ENCODE measurements at places on chromosomes 11 and 22.
A peak's percentile ranks its signal among the peaks of the same experiment; 100 is the strongest.

GRCh38 chr11:73393479-73394415 lies 17.5 kb downstream of the RELT start:
- H3K36me3 ChIP-seq: no peaks in the 10 kb centered on the region
- H3K4me3 ChIP-seq: no peak overlapping the region
- peaks cover 32% of the 10 kb centered on the region for H3K4me1 ChIP-seq
- no peaks in the 10 kb centered on the region for H3K27me3 ChIP-seq
- DNase-seq: peak; percentile 72

DNA sequence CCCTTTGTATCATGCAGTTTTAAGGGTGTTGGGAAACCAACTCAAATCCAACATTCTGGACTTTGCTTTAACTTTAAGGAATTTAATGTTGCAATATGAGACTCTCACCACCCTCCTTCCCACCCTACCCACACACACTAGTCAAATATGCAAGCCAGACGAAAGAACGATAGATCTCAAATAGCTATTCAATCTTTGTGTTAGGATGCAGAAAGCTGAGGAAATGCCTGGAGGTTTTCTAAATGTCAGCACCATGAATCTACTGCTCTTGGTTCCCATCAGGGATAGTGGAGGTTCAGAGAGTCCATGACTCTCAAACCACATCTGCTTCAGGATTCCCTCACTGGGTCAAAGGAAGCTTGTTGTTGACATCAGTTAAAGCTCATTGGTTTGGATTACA lies 33.7 kb downstream of the EXPH5 start:
- H3K27ac ChIP-seq: no peak overlapping the region
- DNase-seq: no peak
- H3K27me3 ChIP-seq: no peaks in the 10 kb centered on the region
- H3K4me1 ChIP-seq: no peaks in the 10 kb centered on the region
- H3K4me3 ChIP-seq: no peak overlapping the region
- no peaks in the 10 kb centered on the region for H3K36me3 ChIP-seq

DNA sequence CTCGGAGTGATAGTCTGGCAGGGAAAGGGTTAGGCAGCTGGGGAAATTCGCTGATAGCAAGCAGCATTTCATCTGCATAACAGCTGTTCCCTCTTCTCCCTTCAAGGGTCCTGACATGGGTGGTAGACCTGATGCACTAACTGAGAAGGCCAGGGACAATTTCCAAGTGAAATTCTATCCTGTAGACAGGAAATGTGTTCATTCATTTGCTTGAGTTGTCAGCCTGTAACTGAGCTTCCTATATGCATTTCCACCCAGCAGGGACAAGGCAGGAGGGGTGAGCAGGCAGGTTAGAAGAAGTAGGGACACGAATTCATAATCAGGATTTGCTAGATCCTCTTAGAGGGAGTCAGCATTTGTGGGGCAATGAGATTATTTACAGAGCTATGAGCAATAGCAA lies 154.3 kb upstream of the NCAM1 start:
- no peak overlapping the region for H3K27ac ChIP-seq
- H3K27me3 ChIP-seq: no peaks in the 10 kb centered on the region
- no peak for DNase-seq
- peaks cover 12% of the 10 kb centered on the region for H3K4me1 ChIP-seq
- no peaks in the 10 kb centered on the region for H3K36me3 ChIP-seq

GRCh38 chr11:46695345-46696211 lies 4.8 kb downstream of the ARHGAP1 start:
- H3K27ac ChIP-seq: peak overlapping the region; percentile 96
- H3K36me3 ChIP-seq: peaks cover 49% of the 10 kb centered on the region
- peak overlapping the region; percentile 14 for H3K4me3 ChIP-seq
- no peak for DNase-seq

DNA sequence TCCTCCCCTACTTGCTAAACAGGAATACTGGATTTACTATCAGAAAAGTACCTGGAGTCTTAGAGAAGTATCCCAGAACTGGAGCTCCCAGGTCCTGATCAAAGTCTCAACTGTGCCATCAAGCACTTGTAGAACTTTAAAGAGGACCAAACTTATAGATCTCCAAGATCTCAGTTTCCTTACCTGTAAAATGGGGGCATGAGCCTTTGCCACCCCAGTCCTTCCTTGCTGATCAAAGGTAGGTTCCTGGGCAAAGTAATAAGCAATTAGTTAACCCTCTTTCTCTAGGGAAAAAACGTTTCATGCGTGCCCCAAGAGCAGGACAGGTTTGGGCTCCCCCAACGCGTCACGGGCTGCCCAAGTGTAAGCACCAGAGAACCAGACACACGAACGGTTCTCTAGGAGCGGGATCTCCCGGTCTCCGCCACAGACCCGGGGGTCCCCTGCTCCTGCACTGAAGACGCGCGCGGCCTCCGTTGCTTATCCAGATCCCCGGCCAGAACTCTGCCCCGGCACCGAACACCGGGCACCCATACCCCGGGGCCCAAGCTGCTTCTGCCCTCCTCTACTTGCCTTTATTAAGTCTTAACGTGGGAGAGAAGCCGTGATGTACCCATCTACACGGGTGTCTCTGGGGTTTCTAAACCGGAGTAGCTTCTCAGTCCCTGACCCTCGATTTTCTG lies 505 bp downstream of the ZNF214 start:
- peak; percentile 25 for DNase-seq
- H3K36me3 ChIP-seq: no peaks in the 10 kb centered on the region
- H3K27ac ChIP-seq: peak overlapping the region; percentile 71
- peaks cover 23% of the 10 kb centered on the region for H3K4me1 ChIP-seq
- H3K27me3 ChIP-seq: no peaks in the 10 kb centered on the region

DNA sequence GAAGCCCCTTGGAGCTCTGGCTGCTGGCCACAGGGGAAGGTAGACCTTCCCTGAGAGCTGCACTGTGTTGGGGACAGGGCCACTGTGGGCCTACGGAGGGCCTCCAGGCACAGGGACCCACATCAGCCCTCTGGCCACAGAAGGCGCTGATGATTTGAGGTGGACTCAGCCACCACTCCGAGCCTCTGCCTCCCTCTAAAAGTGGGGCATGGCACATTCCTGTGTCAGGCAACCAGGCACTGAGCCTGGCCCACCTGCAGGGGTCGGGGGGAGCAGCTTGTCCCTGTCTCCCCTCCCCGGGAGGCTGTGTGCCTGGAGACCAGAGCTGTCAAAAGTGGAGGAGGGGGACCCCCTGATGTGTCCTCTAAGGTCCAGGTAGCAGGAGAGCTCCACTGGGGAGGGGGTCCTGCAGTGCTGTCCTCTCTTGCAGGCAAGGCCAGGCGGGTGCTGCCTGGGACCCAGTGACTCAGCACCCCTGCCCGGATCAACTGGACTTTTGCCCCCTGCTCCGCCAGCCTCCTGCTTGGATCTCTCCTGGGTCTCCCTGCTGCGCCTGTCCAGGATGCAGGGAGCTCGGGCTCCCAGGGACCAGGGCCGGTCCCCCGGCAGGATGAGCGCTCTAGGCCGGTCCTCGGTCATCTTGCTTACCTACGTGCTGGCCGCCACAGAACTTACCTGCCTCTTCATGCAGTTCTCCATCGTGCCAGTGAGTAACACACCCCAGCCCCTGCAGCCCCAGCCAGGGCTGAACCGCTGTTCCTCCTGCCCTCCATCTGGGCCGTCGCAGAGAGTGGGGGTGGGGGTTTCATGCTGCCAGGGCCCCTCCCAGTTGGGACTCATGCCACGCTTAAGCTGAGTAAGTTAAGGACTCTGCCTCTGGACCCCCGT lies 17.5 kb upstream of the CDKN1C start:
- peak overlapping the region; percentile 74 for H3K4me3 ChIP-seq
- peaks cover 41% of the 10 kb centered on the region for H3K4me1 ChIP-seq
- H3K36me3 ChIP-seq: no peaks in the 10 kb centered on the region
- no peak for DNase-seq

- peaks cover 19% of the 10 kb centered on the region for H3K4me1 ChIP-seq
- H3K4me3 ChIP-seq: peak overlapping the region; percentile 68
- no peak for DNase-seq
- H3K27ac ChIP-seq: peak overlapping the region; percentile 78
These were observed 22.3 kb upstream of the NRGN start for GRCh38 chr11:124717421-124717785.

GRCh38 chr11:115460512-115460911 lies 43.7 kb downstream of the CADM1 start:
- no peaks in the 10 kb centered on the region for H3K36me3 ChIP-seq
- H3K27me3 ChIP-seq: no peaks in the 10 kb centered on the region
- no peak overlapping the region for H3K27ac ChIP-seq
- no peak overlapping the region for H3K4me3 ChIP-seq
- DNase-seq: no peak
- H3K4me1 ChIP-seq: peaks cover 10% of the 10 kb centered on the region

- H3K27ac ChIP-seq: no peak overlapping the region
- H3K27me3 ChIP-seq: no peaks in the 10 kb centered on the region
These were observed 111.2 kb downstream of the CD44 start for GRCh38 chr11:35250192-35250591.

DNA sequence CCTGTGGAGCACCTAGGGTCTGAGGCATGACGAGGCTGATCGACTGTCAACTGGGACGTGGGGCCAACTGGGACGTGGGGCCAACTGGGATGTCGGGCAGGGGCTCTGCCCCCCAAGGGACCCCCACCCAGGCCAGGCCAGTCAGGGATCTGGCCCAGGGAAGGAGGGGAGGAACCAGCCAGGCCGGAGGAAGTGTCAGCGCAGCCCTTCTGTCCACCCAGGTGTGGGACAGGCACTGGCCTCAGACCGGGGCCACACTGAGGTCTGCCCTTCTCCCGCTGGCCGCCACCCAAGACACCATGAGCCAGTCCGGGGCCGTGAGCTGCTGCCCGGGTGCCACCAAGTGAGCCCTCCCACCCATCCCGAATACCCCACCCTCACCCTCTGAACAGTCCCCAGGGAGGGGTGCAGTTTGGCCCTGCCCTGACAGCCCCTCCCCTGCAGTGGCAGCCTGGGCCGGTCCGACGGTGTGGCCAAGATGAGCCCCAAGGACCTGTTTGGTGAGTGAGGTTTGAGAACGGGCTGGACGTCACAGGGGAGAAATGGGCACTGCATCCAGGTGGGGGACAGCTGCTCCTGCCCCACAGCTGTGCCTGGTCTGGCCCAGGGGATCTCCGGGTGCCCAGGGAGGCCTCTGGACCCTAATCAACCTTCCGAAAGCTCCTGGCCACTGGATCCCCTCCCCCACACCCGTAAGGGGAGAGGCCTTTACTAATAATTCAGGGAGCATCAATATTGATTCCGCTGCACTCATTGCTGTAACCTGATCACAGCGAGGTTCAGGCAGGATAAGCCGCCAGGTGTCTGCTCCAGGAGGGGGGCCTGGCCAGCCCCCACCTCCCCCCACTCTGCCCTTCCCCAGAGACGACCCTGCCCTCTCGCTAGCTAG lies 3.3 kb downstream of the EPS8L2 start:
- DNase-seq: no peak
- no peak overlapping the region for H3K4me3 ChIP-seq
- H3K36me3 ChIP-seq: no peaks in the 10 kb centered on the region
- no peak overlapping the region for H3K27ac ChIP-seq

GRCh38 chr11:100445231-100445735 lies 241.8 kb upstream of the ARHGAP42 start:
- H3K27ac ChIP-seq: peak overlapping the region; percentile 81
- H3K4me3 ChIP-seq: no peak overlapping the region
- H3K27me3 ChIP-seq: no peaks in the 10 kb centered on the region
- DNase-seq: no peak
- no peaks in the 10 kb centered on the region for H3K36me3 ChIP-seq

DNA sequence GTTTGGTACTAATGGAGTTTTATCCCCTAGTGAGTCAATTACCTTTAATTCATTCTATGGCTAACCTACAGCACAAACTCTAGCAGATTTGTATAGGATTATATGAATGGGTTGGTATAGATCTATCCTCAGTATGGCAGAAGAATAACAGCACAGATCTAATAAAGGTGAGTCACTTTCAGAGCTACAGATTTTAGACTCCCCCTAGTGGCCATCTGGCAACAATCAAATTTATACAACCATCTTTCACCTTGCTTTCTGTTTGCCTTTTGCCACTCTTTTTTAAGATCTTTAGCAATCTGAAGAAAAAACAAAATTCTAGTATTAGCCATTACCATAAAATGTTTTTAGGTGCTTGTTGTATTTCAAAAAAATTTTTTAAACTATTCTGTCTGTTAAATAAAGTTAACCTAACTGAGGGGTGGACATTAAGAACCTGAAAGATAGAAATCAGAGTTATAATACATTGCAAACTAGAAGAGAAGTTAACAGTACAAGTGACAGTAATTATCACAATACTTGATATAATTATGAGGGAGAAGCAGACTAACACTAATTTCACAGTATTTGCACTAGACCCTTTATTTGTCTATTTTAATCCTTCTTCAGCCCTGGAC lies 25.8 kb downstream of the DDIAS start:
- H3K27me3 ChIP-seq: no peaks in the 10 kb centered on the region
- H3K36me3 ChIP-seq: no peaks in the 10 kb centered on the region
- H3K27ac ChIP-seq: no peak overlapping the region
- no peak overlapping the region for H3K4me3 ChIP-seq

GRCh38 chr11:9039198-9039597 lies 35.4 kb upstream of the NRIP3 start:
- H3K36me3 ChIP-seq: no peaks in the 10 kb centered on the region
- no peak overlapping the region for H3K27ac ChIP-seq
- no peak for DNase-seq
- H3K27me3 ChIP-seq: no peaks in the 10 kb centered on the region
- no peaks in the 10 kb centered on the region for H3K4me1 ChIP-seq

DNA sequence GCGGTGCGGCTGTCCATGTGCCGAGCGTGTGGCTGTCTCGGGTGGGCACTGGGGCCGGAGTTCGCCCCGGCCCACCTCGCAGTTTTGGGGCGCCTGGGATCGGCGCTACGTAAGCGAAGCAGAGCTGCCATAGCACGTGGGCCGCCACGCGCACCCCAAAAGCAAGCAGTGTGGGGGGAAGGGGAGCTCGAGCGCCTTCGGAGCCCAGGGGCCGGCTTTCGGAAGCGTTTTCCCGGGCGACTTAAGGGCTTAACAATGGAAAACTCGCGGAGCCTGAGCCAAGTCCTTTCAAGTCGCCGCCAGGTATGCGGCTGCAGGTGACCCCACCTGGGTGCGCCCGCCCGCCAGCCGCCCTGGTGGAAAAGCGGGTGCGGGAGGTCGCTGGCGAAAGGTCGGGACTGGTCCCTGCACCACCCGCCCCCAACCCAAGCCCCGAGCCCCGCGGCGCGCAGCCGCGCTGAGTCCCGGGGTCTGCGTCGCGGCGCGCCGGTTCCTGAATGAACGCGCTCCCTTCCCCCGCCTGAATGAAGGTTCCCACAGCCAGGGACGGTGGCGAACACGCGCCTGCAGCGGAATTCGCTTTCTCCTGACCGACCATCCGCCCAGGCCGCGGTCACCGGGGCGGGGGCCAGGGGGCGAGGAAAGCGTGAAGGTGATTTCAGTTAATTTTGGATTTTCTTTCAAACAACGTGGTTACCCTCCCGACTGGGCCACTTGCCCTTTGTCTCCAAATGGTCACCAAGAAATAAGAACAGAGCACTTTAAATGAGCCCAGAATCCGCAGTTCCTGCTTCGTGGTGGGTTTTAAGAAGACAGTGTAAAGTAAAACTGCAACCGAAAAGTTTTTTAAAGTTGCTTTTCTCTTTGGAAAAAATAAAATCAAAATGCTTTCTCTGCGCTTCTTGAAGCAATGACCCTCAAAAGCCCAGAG lies 2.8 kb upstream of the CCND1 start:
- DNase-seq: peak; percentile 52
- H3K4me1 ChIP-seq: peaks cover 82% of the 10 kb centered on the region
- no peaks in the 10 kb centered on the region for H3K36me3 ChIP-seq
- H3K4me3 ChIP-seq: peak overlapping the region; percentile 96
- peak overlapping the region; percentile 99 for H3K27ac ChIP-seq
